ENCODE measurements at places on chromosomes 1 and 21.
A peak's percentile ranks its signal among the peaks of the same experiment; 100 is the strongest.

DNA sequence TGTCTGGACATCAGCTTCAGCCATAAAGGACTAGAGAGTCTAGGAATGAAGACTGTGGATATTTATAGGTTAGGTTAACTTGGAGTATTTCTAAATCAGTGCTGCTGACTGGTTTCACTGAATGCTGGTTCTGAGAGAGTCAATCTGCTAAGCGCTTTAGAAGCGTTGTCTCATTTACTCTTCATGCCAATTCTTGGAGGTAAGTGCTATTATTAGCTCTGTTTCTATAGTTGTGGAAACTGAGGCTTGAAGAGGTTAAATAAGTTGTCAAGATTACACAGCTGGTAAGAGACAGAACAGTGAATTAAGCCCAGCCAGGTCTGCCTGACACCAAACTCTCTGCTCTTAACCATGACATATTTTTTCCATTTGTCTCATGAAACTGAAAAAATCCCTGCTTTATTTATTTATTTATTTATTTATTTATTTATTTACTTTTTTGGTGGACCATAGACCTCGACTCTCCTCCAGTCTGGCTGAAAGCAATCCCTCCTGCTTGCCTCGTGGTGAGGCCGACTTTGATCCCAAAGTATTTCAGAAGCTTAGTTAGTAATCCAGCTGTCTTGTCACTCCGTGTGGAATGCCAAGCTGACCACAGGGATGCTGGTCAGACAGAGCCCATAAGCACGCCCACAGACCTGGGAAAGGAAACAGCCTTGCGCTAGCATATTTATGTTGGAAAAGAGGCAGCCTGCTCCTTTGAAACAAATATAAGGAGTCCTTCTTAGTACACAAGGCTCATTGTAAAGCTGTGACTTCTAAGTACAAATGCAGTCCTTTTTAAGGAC is 16.9 kb downstream of the NTMT2 start:
- no peak for DNase-seq

DNA sequence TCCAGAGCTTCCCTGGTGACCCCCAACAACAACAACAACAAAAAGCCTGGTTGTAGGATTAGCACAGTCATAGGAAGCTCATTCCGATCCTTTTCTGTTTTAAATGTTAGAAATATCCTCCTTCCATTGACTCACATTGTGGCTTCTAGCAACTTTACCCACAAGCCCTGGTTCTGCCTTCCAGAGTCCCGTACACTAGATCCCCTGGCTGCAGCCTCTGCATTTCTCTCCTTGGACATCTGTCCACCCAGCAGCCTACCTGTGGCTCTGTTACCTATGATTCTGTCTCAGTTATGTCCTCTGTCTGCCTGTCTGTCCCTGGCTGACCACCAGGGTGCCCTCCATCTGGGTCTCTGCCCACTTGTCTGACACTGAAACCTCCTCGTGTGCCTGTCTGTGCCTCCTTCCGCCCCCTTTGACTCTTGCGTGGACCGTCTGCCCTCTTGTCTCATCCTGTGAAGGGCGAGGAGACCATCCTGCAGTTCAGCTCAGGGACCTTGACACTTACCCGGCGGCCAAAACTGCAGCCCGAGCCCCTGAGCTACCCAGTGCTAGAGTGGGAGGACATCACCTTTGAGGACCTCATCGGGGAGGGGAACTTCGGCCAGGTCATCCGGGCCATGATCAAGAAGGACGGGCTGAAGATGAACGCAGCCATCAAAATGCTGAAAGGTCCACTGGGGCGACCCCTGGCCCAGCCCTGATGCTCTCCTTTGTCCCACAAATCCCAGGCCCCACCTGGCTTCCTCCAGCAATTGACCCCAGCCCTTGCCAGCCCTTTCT is 16.1 kb downstream of the TIE1 start:
- DNase-seq = no peak

GRCh38 chr21:46323710-46324389 is at the start of the genes C21orf58 and PCNT:
Gene C21orf58 (minus strand): TSS chr21:46323870. CDS start chr21:46322738, 1,132 bp downstream.
Gene PCNT (plus strand): TSS chr21:46324156. CDS start chr21:46324229, 73 bp downstream.
- DNase-seq = peak; percentile 93

GRCh38 chr1:219792337-219793021 is 135.9 kb downstream of the SLC30A10 start:
- DNase-seq = no peak

GRCh38 chr1:204621396-204621795 is 64.1 kb downstream of the LRRN2 start:
- DNase-seq = no peak

GRCh38 chr1:98086156-98086555 is 165.3 kb upstream of the DPYD start:
- DNase-seq = no peak

DNA sequence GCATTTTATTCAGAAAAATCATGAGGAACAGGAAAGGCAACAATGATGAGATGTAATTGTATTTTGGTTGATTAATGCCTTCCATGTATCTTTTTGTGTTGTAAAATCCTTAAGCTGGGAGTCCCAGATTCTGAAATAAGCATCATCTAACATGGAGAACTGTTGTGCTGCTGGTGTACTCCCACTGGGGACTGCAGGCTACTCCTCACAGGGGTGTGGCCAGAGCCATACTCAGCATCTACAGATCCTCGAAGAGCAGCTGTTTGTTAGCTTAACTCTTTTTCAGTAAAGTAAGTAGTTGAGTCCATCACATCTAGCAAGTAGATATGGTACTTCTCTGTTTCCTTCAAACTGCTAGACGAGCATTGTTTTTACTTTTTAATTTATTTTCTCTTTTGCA is 358.0 kb downstream of the BRINP3 start:
- no peak for DNase-seq

GRCh38 chr1:219666242-219666641 is 53.3 kb upstream of the ZC3H11B start:
- no peak for DNase-seq

DNA sequence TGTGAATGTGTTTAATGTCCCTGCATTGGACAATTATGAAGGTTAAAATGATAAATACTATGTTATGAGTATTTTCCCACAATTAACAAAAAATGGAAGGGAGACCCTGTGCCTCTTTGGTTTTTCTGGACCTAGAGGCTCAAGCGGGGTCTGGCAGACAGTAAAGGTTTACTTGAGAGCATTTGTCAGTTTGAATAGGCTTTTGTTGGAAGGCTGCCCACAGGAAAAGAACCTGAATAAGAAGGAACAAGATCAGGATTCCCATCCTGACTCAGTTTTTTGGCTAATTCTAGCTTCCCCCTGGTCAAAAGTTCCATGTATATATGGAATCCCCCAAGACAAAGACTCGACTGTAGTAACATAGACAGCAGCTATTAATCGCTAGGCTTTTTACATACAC is 150.9 kb upstream of the JUN start:
- DNase-seq = no peak

DNA sequence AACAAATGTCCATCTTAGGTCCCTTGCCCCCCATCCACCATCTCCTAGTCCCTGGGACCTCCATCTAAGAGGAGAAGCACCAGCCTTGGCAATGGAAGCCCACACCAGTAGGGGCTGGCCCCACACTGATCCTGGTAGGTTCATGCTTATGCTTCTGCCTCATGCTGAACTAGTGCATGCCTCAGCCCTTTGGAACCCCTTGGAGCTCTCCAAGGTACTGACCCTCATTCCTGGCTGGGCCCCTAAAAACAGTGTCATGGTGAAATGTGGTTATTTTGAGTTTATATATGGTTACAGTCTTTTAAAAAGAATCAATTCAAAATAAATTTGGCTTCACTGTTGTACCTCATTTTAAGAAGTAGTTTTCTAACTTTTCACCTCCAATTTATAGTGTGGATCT is 108.3 kb downstream of the HIVEP3 start:
- no peak for DNase-seq

GRCh38 chr1:109653306-109653705 is 2.6 kb upstream of the GSTM4 start:
- DNase-seq = no peak

DNA sequence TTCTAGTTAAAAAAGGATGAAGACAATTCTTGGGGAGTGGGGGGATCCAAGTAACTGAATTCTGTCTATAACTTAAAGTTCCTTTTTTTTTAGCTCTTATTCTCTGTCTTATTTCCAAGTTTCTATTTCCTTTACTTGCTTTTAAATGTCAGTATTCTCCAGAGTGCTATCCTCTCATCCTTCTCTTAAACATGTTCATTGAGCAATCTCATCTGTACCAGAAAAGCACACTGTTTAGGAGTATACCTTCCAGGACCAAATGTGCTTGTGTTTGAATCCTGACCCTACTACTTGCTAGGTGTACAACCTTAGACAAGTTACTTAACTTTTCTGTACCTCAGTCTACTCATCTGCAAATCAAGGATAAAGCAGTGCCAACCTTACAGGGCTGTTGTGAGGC is 50.1 kb downstream of the AKT3 start:
- DNase-seq = no peak

DNA sequence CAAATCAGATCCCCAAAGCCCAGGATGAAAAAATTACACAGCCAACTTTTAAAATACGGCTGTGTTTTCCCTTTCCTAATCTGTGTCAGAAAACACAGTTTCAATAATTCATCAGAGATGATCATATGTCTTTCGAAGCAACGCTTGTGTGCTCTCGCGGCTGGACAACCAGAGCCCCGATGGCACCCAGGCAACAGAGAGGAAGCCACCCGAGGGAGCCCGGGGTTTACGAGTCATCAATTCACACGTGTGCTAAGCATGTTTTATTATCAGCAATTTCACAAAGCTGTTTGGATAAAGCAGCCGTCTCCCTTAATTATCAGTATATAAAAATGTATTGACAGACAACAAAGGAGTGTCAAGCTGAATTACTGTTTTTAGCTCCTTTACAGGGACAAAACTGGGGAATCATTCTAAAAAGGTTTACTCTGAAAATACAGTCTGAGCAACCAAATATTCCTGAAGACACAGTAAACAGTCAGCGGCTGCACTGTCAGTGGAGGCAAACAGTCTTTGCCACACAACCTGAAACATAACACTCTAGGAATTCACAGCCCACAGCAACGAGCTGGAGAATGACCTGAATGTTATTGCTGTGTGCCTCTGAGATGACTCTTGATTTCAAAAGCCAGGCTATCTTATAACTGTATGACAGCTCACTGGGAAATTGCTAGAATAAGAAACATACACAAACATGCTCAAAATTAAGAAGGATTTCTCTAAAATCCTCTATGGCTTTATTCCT is 201.0 kb downstream of the SIPA1L2 start:
- no peak for DNase-seq

DNA sequence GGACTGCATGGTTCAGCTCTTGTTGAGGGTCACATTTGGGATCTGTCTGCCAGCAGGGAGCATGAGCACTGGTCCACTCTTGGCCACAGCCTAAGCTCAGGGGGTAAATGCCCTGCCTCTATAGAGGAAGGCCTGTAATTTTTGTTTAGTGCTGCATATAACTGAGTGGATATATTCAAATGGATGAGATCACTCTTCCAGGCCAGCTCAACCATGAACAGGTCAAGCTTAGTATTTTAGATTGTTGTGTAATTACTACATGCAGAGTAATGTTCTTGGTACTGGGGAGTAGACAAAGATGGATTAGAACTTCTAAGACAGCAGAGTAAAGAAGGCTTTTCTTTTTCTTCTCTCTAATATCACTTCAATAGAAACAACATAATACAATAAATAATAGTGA is 376.9 kb downstream of the GPATCH2 start:
- no peak for DNase-seq

DNA sequence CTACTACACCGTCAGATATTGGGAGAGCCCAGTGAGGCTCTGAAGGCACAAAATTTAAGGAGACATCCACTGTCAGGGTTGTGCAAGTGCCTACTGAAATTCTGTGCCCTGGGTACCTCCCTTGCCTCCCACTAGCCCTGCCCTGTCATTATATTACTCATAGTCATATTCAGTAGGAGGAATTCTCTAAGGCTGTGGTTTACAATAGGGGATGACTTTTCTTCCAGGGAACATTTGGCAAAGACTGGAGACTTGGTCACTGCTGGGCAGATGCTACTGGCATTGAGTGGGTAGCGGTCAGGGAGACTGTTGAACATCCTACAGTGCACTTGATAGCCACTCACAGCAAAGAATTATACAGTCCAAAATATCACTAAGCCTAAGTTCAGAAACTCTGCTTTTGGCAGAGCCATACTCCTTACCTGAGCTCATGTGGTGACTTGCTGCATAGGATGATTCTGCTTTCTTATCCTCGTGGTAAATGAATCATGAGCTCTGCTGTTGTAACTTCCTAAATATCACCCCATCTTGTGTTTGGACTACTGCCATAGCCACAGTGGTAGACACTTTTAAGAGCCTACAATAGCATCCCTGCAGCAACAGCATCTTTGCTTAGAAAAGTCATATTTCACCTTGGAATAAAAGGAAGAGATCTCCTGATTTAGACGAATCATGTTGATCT is 563.4 kb upstream of the PLXNA2 start:
- DNase-seq = no peak

- no peak for DNase-seq
Observed at GRCh38 chr1:241800640-241801039, 47.4 kb upstream of the EXO1 start.

DNA sequence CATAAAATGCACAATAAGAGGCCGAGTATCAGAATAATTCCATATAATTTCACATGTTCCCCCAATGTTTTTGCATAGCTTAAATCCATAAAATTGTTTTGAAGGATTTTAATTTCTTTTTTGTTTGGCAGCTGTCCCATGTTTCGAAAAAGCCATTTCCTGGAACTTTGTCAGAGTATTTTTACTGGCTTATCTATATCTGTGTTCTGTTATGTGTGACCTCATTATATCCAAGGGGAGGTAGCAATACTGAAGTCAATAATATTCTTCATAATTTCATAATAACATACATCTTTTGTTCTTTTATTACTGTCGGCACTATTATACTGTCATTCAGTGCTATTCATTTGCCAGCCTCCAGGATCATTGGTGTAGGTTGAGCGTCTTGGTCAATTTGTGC is 9.4 kb upstream of the BACH1 start:
- DNase-seq = no peak

GRCh38 chr1:7912743-7913557 is 27.7 kb downstream of the TNFRSF9 start:
- DNase-seq = no peak

DNA sequence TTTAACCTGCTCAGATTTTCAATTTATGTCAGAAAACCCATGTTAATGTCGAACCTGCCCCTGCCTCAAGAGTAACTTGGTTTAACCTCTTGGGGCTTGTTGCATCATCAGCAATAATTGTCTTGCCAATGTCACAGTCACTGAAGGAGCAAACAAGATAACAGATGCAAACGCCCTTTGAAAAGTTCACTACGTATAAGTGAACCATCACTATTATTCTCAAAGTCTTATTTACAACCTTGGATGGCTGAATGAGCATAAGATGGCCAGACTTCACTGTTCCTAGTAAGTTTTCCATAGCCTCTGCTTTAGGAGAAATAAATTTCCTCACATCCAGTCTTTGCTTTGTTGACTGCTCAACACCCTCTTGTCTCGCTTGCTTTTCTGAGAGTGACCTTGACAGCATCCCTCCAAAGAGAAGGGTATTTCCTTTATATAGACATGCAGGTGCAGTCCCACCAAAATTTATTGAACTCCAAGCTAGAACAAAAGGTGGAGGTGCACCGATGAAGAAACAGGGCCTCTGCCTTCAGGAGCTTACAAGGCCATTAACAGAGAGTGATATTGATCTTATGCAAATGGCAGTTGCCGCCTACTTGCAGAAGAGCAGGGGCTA is 749 bp upstream of the LRIG2 start:
- no peak for DNase-seq

- DNase-seq = no peak
Observed at GRCh38 chr1:75710832-75711231, 13.7 kb upstream of the ACADM start.

GRCh38 chr1:94734963-94735901 is 84.9 kb upstream of the SLC44A3 start:
- DNase-seq = no peak

GRCh38 chr1:234970401-234970730 is 158.3 kb downstream of the TOMM20 start:
- no peak for DNase-seq

- no peak for DNase-seq
Observed at GRCh38 chr1:213622365-213623063, 365.3 kb upstream of the PROX1 start.

Data from activated CD8-positive, alpha-beta memory T cell treated with anti-CD3 and anti-CD28 coated beads for 1 hour (primary cell).